ENCODE measurements at places on chromosomes 12 and 14. TPM values are rescaled to one million over a fixed set of nuclear protein-coding genes. Genes with fewer than 3 reads are reported as not detected.

The ANKS1B gene
- 23.4 TPM for total RNA-seq

The OR4E2 gene
- total RNA-seq = not detected

The CACNA1C gene
- total RNA-seq = not detected

The VRTN gene
- total RNA-seq = not detected

- no peak for DNase-seq
Measured at GRCh38 chr12:92446083-92446460, 256.7 kb upstream of the PLEKHG7 start.

- DNase-seq = peak; percentile 64
Measured at GRCh38 chr12:8950702-8951478, 1.4 kb upstream of the M6PR start.

GRCh38 chr14:89011355-89012281, 187.2 kb downstream of the TTC8 start:
- DNase-seq = no peak

DNA sequence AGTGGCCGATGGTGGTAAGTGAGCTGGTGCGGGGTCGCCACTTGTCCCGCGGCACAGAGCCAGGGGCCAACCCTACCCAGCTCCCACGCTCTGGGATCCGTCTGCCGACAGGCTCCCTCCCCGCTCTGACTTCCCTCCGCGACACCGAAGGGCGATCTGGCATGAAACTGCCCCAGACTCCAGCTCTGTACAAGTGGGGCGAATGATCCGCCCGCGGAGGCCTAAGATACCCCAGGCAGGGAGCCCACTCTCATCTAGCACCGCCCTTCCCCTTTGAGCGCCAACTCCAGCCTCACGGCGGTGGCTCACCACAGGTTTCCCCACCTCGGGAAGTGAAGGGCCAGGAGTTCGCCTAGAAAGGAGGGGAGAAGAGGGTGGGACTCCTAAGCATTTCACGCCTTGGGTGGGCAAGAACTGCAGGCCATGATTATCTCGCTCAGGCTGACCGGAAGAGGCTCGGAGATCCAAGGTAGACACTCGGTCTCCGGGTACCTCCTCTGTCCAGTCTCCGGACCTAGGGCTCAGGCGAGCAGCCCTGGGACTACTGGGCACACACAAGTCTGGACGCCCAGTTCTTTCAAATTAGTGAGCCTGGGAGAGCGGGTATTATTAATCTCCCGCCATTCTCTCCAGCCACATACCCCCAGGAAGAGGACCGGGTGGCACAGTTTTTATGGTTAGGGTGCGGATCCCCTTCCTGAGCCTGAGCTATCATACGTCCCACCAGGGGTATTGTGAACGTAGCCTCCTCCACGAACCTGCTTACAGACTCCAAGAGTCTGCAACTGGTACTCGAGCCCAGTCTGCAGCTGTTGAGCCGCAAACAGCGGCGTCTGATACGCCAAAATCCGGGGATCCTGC, 849 bp downstream of the WNT1 start:
- DNase-seq = no peak

Measured in Karpas-422 (cell line).